ENCODE measurements at places on chromosomes 12 and 14.

DNA sequence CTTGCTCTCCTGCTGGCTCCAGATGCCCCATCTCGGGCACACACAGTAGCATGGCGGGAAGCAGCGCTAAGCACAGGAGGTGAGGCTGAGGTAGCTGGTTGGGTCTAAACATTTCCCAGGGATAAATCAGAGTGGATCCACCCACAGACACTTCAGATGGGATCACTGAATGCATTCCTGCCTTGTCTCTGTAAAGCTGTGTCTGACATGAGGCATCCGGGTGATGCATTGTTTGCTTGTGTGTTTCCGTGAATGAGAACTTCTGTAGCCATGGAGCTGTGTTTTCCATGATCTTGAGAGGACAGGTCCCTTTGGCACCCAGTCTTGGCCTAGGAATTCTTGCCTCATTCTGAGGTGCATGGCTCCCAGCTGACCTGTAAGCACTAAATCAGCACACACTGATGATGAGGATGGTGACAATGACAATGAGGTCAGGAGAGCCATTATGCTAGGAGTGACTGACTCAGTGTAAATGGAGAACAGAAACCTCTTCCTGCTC, 6.7 kb upstream of the KRT75 start:
- no peak for DNase-seq

- DNase-seq: no peak
Observed at GRCh38 chr12:47650469-47650868, 55.4 kb downstream of the RPAP3 start.

DNA sequence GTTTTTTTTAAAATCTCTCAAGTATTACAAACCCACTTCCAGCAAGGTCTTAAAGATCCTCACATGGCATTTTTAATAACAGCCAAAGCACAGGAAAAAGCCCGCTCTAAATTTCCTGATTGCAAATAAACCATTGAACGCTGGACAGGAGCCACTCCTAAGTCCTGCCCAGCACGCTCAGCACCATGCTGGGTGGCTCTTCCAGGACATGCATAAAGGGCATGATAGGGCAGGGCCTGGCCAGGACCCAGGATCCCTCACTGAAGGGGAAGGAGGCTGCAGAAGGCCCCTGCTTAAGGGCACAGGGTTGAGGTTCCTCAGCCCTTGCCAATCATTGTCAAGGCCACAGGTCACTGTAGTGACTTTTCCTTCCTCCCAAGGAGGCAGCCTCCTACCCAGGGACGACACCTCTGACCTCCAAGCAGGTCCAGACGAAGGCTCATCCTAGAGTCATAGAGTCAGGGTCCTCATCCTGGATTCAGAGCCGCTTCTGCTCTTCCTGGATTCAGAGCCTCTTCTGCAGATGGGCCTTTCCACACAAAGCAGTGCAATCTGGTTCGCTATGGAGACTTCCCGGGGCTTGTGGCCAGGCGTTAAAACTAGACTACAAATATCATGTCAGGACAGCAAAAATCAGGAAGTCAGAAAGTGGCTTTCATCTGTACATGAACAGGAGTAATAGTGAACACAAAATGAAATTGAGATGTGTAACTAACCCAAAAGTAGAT, 123.8 kb downstream of the GCH1 start:
- no peak for DNase-seq

- DNase-seq: no peak
Observed at GRCh38 chr12:116106870-116107269, 170.6 kb downstream of the MED13L start.

DNA sequence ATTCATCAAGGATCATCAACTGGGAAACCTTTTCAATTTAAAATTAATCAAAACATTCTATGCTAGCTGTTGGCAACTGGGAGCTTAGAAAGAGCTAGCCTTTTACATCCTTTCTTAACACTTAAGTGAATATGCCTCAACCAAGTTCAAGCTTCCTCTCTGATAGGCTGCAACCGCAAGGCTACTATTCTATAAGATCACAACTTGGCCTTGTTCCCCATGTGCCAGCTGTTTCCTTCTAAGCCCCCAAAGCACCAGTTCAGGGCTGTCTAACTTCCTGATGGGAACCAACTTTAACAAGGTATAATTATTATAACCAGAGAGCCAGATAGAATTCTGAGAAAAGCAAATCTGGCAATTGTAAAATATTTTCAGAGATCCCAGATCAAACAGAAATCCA, 37.0 kb downstream of the KCNC2 start:
- DNase-seq: no peak

GRCh38 chr14:67776653-67777322, 39.6 kb downstream of the ZFYVE26 start:
- no peak for DNase-seq

DNA sequence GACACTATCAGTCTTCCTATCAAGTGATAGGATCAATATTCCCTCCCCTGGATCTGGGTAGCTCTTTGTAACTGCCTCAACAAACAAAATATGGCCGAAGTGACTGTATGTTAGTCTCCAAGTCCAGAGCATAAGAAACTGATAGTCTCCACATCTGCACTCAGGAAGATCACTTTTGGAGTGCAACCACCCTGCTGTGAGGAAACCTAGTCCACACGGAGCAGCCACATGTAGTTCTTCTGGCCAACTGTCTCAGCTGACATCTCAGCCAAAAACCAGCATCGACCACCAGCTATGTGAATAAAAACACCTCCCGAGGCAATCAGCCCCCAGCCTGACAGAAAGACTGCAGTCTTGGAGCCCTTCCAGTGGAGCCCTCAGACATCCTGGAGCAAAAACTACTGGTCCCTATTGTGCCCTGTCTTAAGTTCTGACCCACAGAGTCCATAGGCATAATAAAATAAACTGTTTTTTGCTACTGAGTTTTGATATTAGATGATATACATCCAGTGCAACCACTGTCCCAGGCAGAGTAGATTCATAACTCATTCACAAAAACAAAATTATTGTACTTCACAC, 143.8 kb downstream of the MED13L start:
- DNase-seq: no peak

- DNase-seq: peak; percentile 80
Observed at GRCh38 chr14:92866901-92867865, 55.8 kb upstream of the CHGA start.
